Activated CD4-positive, CD25-positive, alpha-beta regulatory T cell (primary cell): ENCODE measurements at places on chromosomes 12 and 14.

DNA sequence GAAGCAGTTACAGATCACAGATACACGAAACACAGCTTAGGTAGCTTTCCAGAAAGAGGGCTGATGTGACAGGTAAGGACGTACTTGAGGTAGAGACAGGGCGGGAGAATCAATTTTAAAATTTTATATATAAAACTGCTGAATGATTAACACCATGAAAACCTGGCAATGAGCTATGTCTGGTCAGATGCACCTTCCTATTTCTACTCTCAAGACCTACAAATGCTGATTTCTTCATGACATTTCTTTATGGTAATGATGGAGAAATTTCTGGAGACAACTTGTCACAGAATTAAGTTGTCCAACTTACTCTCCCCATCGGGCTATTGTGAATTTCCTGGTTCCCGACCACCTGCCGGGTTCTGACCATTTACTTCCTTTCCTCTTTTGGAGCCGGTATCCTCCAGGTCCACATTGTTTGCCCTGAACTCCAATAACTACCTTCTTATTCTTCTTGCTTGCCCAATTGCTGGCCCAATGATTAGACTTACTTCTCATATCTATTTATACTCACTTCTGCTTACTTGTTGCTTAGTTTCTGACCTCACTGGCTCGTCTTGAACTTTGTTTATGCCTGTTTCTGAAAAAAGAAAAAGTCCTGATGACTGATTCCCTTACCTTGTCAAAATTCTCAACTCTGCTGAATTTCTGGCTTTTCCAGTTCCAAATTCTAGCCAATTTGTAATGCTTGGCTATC is 12.8 kb upstream of the ATP2B1 start:
- no peak for DNase-seq

DNA sequence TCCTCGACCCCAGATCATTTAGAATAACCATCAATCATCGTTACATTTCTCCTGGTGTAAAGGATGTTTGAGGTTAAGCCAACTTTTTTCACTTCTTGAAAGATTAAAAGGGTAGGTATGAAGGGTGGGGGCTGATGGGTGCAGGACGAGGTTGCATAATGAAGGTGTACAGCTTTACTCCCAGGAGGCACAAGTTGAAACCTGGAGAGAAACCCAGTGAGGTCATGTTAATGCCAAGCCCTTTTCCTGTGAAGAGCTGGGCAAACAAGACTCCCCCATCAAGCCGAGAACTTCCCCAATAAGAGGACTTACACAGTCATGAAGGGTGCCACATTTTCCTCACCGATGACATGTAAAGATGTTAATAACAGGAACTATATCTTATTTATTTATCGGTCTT is 84.3 kb downstream of the FZD10 start:
- DNase-seq: no peak

GRCh38 chr14:68727315-68728047 is 65.4 kb downstream of the ZFP36L1 start:
- no peak for DNase-seq

GRCh38 chr14:90969531-90970166 is 90.8 kb downstream of the RPS6KA5 start:
- DNase-seq: no peak

GRCh38 chr12:118065380-118065779 is 4.4 kb upstream of the WSB2 start:
- no peak for DNase-seq

DNA sequence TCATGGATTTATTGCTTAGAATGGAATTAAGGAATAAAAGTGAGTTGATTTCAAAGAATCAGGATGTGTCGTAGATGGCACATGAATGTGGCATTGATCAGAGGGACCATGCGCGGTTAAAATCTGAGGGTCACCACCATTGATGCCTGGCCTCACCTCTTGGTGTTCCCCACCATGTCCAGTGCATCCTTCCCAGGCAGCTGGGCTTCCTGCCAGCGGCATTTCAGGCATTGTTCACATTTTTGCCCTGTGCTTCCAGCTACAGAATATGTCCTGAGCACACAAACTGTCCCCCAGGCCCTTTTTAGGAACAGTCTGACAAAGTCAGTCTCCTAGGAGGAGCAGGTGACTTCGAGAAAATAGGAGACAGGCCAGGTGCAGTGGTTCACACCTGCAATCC is 42.0 kb upstream of the TSPAN9 start:
- no peak for DNase-seq

- no peak for DNase-seq
Observed at GRCh38 chr14:44736326-44736725, 225.4 kb downstream of the KLHL28 start.

DNA sequence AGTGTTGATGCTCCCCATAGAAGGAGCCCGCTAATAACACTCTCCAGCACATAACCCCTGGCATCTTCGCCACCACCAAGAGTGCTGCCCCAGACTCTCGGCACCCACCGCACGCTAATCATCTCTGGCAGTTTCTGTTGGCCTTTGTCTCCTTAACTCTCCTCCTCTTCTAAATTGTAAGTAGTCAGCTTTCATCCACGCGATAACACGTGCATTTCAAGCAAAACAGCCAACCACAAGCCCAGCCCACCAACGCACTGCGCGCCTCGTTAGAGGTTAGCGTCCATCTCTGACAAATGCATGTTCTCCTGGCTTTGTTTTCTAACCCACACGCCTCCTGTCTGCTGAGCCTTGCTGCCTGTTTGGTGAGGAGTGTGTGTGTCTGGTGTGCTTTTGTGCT is 61.1 kb upstream of the RIN3 start:
- DNase-seq: no peak

- no peak for DNase-seq
Observed at GRCh38 chr12:9319044-9319841, 111.0 kb upstream of the PZP start.

GRCh38 chr12:4156317-4156716 is 117.2 kb upstream of the CCND2 start:
- DNase-seq: no peak

GRCh38 chr12:116650585-116651087 is 87.2 kb downstream of the SPRING1 start:
- DNase-seq: no peak

- no peak for DNase-seq
Observed at GRCh38 chr12:50104417-50105366, 884 bp downstream of the GPD1 start.

GRCh38 chr14:65834812-65835211 is 422.3 kb downstream of the FUT8 start:
- DNase-seq: no peak

DNA sequence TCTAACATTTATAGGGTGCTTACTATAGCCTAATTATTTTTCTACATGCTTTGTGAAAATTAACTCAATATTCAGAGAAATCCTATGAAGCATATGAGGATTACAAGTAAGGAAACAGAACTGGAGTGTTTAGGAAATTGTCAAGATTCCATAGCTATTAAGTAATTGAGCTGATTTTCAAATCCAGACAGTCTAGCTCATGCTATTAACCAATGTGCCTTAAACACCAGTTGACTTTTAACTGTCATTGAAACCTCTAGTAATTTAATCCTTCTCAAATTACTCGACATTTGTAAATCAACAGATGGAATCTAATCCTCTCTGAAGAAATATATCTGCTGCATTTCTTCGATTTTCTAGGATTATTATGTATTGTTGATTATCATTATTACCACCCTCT is 488.9 kb downstream of the MDGA2 start:
- DNase-seq: no peak

DNA sequence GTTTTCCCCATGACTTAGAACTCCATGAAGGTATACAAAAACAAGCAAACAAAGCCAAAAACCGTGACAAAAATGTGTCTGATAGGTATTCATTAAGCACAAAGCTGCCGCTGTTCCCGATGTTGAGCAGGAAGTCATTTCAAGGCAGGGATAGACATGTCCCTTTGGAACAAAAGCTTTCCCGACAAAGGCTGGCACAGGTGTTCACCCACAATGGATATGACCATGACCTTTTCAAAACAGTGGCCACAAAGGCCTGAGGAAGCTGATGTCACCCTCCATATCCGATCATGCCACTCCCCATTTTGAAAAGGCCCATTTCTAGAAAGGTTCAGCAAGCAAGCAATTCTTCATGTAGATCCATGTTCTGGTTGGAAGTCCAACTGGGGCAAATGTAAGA is 279.1 kb downstream of the BTG1 start:
- no peak for DNase-seq

DNA sequence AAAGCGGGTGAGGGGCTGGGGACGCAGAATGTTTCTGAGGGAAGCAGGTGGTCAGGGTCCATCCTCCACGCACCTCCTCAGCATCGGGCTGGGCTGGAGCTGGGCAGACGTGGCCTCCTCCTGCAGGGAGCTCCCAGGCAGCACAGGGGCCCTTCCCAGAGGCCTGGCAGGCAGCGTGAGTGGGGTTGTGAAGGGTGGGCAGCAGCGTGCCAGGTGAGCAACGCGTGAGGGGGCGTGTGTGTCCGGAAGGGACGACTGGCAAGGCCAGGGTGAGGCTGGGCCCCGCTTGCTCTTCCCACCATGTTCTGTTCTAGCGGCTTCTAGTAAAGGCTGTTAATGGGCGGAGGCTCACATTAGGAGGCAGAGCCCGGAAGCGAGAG is 17.1 kb downstream of the ANKRD9 start:
- no peak for DNase-seq

- DNase-seq: no peak
Observed at GRCh38 chr12:31444736-31445135, 118.8 kb upstream of the SINHCAF start.

- DNase-seq: no peak
Observed at GRCh38 chr12:71011261-71011660, 90.7 kb upstream of the PTPRR start.
